Esophagus muscularis mucosa (tissue), 4 donors: ENCODE measurements at places on chromosomes 2 and 18. TPM values are rescaled to one million over a fixed set of nuclear protein-coding genes. Genes with fewer than 3 reads are reported as not detected.

- DNase-seq, result no peak
These were observed 36.2 kb downstream of the ASB1 start for GRCh38 chr2:238462782-238463396.

HMSD gene
- not detected for total RNA-seq

DNA sequence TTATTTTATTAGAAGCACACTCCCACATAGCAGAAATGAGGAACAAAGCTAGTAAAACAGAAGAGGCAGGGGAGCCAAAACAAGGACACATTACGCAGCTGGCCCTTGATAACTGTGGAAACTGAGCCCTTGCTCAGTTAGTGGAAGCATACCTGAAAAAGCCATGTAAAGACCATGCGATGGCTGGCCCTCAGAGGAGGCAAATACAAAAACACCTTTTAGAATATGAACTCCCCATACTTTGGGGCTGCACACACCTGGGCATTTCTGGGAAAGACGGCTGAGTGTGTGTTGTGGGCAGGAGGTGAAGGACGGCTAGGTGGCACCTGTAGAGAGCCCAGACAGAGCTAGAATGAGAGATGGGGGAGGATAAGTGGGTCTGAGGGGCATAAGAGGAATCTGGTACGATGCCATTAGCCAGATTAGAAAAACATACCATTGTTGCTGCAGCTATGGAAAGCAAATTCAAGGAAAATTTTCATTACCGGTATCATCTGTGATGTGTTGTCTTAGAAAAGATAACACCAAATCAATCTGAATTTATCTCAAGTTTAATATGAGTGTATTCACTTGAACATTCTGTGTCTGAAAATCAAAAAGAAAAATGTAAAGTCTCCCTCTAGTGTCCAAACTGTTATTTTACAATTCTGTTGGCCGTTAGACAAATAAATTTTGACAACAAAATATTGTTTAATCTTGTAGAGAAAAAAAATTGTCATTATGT, 45.2 kb upstream of the SULT1C3 start:
- DNase-seq, result no peak

- no peak for DNase-seq
These were observed 21.4 kb downstream of the DLGAP1 start for GRCh38 chr18:4433717-4434116.

GRCh38 chr18:44895176-44895798, 214.6 kb downstream of the SETBP1 start:
- no peak for DNase-seq

DNA sequence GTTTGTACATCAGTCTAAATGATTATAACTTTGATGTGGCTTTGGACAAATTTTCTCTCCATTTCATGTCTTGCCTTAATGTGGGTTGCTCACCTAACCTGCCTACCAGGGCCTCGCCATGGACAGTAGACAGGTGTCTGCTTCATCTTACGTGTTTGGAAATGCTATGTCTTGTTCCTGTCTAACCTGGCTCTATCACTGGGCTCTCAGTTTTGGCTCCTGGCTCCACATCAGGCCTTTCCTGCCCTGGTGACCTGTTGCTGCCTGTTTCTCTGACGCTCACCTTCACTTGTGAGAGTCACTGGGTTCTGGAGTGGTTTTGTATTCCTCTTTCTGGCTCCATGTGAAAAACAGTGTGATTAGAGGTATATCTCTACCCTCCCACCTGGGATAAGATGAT, 65.9 kb downstream of the PHLPP1 start:
- no peak for DNase-seq

DNA sequence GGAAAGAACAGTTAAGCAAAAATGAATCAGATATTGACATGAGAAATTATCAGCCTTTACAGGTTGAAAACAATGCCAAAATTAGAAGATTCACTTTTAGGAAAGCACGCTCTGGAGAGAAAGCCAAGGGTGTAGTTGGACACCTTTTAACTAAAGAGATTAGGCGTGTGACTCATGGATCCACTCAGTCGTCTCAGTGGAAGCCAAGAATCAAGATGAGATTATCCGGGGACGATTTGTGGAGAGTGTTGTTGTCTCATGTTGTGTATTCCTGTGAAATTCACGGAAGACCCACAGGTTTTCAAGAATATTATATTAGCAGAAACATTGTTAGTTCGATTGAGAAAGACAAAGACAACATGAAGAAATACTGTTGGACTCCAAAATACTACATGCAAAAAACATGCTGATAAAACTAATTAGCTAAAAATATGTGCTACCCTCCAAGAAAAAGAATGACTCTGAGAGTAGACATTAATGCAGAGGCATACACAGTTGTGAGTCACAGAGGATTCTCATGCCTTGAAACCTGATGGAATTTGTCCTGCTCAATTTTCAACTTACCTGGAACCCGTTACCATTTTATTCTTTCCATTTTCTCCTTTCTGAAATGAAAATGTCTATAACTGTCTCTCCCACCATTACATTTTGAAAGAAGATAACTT, 192.1 kb upstream of the RND3 start:
- DNase-seq, result no peak

DNA sequence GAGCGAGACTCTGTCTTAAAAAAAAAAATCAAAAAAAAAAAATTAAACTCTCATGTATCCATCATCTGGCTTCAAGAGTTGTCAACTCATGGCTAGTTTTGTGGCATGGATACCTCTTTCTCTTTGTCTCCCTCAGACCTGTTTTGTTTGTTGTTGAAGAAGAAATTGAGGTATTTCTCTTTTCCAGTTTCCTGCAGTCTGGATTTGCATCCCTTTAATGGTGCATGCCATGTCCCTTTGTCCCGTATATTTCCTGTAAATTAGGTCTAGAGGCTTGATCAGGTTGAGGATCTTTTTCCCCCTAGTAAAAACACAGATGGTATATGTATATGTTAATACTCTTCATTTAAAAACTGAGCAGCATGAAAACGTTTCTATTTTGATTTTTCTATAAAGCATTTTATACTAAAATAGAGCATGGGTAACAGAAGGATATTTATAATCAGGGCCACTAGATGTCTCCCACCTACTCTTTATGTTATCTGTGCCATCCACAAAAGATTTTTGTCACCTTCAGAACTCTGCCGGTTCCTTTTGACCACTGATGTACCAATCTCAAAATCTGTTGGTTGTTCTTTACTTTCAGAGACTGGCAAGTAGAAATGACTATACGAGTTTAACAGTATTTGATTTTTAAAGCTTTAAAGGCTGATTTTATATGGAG, 80.1 kb downstream of the GALNT1 start:
- no peak for DNase-seq

ALKAL2 gene
- not detected for total RNA-seq

GRCh38 chr2:152407204-152407721, 72.3 kb downstream of the FMNL2 start:
- DNase-seq, result peak; percentile 90

GRCh38 chr18:49152885-49153284, 202.1 kb upstream of the SMAD7 start:
- DNase-seq, result no peak

- DNase-seq, result no peak
These were observed 1.5 kb downstream of the RND3 start for GRCh38 chr2:150485871-150486538.

- no peak for DNase-seq
These were observed 78.0 kb upstream of the NFATC1 start for GRCh38 chr18:79317703-79318102.

SFTPB gene
- total RNA-seq, result 119 TPM

DNA sequence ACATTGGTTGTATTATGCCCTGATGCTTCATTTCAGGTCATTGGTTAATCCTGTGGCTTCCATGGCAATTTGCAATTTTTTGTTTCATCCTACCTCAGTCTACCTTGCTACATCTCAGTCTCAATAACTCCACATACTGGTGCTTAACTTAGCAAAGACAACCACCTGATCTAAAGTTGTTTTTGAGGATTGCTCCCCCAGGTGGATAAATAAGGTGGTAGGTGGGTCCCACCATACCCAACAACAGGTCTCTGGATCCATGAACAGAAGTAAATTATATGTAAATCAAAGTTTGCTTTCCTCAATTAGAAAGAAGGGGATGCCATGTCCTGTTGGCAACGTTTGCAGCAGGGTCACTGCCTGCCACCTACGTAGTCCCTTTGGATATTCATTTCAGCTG, 7.0 kb downstream of the XIRP2 start:
- DNase-seq, result no peak
